ENCODE measurements at places on chromosomes 6 and 20.

GRCh38 chr20:44900231-44900854, 9.5 kb upstream of the PABPC1L start:
- no peak for DNase-seq

- DNase-seq, result no peak
Observed at GRCh38 chr6:2636672-2637071, 114.0 kb downstream of the MYLK4 start.

DNA sequence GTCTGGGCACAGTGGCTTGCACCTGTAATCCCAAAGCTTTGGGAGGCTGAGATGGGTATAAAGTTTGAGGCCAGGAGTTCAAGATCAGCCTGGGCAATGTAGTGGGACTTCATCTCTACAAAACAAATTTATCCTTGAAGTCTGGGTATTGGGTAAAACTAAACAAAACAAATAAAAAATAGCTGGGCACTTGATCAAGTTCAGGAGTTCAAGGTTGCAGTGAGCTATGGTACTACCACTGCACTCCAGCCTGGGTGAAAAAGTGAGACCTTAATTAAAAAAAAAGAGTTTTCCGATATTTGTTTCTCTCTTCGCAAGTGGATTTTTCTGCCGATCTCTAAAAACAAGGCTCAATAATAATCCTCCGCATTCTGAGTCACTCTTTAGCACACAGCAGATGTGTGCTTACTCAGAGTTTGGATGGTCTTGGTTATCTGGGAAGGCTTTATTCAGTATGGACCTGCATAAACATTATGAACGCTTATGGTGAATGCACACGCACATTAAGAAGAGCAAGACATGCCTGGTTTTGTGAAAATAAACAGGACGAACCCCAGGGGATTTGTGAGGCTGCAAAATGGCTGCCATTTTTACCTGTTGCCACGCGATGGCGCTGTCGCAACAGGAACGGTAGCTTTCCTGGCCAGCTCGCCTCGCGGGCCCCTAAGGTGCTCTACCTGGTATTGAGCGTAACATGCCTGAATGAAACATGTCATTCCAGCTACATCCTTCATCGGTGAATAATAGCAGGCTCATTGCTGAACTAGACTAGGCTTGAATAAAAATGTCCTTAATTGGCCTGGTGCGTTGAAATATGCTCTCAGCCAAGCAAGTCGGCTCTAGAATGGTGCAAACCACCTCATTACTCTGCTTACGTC, 6.0 kb downstream of the OPN5 start:
- DNase-seq, result peak; percentile 49

- no peak for DNase-seq
Observed at GRCh38 chr20:8328189-8328588, 196.1 kb downstream of the PLCB1 start.

GRCh38 chr20:1741309-1742048, 83.9 kb upstream of the SIRPG start:
- DNase-seq, result no peak

DNA sequence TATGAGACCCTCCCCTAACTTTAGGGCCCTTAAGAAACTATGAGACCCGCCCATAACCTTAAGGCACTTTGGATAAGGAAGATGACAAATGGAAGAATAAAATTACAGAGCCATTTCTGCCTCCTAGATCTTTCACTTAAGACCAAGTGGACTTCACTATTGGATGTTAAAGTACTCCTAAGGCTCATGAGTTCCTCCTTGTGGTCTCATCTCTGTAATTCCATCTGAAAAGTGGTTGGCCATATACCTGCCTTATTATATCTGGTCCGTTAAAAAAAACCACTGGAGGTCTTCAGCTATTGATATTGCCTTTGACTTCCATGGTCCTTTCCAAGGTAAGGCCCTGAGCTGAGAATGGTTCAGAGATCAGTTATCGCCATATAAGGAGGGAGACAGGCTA, 310.3 kb downstream of the EYA4 start:
- no peak for DNase-seq

- DNase-seq, result no peak
Observed at GRCh38 chr6:516213-516612, 124.7 kb downstream of the IRF4 start.

GRCh38 chr6:28838289-28838633, 85.5 kb downstream of the TRIM27 start:
- DNase-seq, result peak; percentile 77

DNA sequence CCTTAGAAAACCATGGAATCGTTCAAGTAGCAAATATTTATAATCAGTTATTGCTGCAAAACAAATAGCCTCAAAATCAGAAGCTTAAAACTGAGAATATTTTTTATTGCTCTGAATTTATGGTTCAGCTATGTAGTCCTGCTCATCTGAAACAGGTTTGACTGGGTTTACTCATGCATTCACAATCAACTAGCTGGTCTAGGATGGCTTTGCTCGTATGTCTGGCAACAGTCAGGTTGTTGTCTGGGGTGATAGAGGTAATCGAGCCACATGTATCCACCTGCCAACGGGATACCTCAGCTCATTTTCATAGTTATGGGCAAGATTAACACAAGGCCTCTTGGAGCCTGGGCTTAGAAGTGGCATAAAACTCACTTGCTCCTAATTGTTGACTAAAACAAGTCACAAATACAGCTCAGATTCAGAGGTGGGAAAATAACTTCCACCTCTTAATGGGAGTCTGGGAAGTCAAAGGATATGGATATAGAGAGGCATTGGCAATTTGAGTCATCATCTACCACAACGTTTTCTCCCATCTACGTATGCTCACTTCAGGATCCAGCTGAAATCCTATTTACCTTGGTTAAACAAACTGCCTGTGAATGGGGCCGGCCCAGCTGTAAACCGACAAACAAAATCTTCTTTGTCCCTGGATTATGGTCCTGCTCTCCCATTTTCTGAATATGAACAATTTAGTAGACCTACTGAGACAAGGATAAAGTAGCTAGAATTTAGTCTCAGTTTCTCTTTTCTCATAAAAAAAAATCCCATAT, 54.5 kb upstream of the TENT5A start:
- no peak for DNase-seq

DNA sequence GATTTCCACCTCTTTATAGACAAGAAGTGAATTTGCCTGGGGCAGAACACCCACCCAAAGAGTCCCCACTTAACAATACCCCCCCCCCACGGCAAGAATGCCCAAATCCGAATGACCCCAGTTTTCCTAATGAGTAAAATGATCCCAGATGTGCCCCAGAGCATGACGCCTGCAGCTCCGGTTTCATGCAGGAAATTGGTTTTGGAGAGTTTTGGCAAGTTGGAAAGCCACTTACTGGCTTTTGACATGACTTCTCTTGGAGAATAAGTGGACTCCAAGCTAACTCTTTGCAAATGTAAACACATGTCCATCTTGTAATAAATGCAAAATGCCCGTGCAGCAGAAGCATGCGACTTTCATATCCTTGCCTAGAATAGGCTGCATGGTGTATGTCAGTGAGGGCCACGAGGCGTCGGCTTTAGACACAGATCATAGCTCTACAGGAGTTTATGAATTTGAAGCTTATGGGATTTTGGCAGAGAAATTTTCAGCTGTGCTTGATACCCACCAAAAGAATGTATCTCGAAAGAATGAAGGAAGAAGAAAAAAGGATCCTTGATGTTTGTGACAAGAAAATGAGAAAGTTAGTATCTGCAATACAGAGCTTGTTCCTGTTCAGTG, 24.2 kb downstream of the EDN3 start:
- no peak for DNase-seq

GRCh38 chr6:136764517-136764993, 27.7 kb downstream of the MAP3K5 start:
- DNase-seq, result peak; percentile 52

GRCh38 chr6:86712039-86712438, 225.3 kb upstream of the HTR1E start:
- no peak for DNase-seq

GRCh38 chr6:1381481-1382330, 7.7 kb upstream of the FOXF2 start:
- peak; percentile 27 for DNase-seq

DNA sequence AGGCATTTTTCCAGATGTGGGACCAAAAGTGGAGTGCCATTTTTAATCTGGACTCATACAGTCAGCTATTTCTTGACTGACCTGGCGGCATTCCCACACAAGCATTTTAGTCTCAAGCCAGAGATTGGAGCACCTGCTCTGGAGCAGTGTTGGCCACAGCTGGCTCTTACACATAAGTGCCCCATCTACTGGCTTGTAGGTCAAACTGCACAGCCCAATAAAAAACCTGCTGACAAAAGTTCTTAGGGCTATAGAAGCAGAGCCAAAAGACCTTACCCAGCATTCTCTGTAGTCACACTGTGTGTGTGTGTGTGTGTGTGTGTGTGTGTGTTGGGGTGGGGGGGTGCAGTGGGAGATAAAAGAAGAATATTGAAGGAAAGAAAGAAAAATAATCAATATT, 38.6 kb upstream of the SENP6 start:
- no peak for DNase-seq

GRCh38 chr20:62320581-62321354, 18.0 kb downstream of the ADRM1 start:
- DNase-seq, result no peak

GRCh38 chr6:155377061-155377460, 62.8 kb upstream of the TFB1M start:
- DNase-seq, result no peak

- no peak for DNase-seq
Observed at GRCh38 chr20:36855241-36855657, 20.7 kb upstream of the TLDC2 start.

- no peak for DNase-seq
Observed at GRCh38 chr6:149897855-149898744, at the start of gene RAET1E. Gene RAET1E (minus strand): TSS chr6:149898113. CDS start chr6:149890901, 7,212 bp downstream.

- DNase-seq, result peak; percentile 76
Observed at GRCh38 chr6:89610149-89610642, 28.4 kb downstream of the LYRM2 start.

- no peak for DNase-seq
Observed at GRCh38 chr6:33872761-33873160, 69.0 kb upstream of the MLN start.

GRCh38 chr20:60559462-60559861, 601.2 kb downstream of the CDH26 start:
- DNase-seq, result no peak

GRCh38 chr20:4160761-4161305, 145.5 kb upstream of the RNF24 start:
- DNase-seq, result no peak

DNA sequence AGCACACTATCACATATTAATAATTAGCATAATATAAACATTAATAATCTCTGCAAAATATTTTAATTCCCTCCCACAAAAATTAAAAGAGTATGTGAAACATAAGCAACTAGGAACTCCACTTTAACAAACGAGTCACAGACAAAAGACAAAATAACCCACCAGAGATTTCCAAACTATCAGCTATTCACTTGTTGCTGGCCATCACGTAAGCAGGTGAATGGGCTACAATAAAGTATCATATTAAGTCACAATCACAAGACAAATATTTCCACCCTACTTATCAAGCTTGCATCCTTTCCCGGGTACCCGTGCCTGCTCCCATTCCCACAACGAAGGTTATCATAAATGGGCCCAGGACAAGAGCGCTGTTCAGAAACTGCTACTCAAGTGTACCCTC, 2.5 kb downstream of the HDAC2 start:
- no peak for DNase-seq

- DNase-seq, result no peak
Observed at GRCh38 chr6:80263585-80263984, 157.1 kb downstream of the BCKDHB start.

DNA sequence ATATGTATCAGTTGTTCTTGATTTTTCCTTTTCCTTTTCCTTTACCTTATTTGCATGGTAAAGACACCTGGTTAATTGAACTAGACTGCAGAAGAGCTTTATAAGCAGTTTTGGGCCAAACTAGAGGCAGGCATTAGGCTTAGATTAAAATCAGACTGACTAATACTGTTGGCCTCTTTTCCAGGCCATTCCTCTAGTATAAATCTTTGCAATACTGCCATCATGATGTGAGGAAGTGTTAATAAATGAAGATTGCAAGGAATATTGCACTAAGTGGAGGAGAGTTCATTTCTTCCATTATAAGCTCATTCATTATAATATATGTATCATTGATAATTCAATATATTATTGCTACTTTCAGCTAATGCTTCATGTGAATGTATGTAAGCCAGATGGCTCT, 163.8 kb downstream of the MMUT start:
- no peak for DNase-seq

DNA sequence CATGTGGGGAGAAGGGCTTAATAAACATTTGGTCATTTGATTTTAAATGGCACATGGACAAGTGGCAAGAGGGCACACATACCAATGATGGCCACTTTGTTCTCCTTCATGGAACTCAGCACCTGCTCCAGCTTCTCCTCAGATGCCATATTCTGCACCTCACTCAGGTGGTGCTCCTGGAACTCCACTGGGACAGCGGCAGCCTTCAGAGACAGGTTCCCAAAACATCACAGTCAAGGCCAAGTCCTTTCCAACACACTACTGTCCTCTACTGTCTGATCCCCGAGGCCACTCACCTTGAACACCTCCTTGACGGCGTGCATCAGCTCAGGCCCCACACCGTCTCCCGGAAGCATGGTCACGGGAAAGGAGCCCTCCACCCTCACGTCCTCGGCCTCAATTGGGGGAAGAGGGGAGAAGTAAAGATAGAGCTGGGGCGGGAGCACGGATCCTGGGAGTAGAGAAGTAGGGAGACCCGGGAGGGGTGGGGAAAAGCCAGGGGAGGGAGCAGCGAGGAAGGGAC, 591 bp downstream of the IDH3B start:
- no peak for DNase-seq

DNA sequence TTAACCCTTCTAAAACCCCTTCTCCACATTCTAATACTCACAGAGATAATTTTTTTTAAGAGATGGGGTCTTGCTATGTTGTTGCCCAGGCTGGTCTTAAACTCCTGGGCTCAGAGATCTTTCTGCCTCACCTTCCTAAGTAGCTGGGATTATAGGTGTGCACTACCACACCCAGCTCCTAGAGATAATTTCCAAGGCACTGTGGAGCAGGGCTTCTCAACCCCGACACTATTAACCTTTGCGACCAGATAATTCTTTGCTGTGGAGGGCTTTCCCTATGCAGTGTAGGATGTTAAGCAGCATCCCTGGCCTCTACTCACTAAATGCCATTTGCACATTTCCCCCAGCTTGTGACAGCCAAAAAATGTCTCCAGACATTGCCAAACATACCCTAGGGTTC, 8.8 kb upstream of the RREB1 start:
- no peak for DNase-seq

DNA sequence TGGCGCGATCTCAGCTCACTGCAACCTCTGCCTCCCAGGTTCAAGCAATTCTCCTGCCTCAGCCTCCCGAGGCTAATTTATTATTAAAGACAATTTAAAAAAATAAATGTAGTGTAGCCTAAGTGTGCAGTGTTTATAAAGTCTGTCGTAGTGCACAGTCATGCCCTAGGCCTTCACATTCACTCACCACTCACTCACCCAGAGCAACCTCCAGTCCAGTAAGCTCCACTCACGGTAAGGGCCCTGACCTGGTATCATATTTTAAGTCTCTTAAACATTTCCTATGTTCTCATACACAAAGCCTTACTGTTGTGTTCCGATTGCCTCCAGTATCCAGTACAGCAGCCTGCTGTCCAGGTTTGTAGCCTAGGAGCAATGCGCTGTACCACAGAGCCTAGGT, 168.2 kb upstream of the FOXQ1 start:
- no peak for DNase-seq

Data from CD4-positive, alpha-beta T cell treated with Interleukin-4 for 1 hour (primary cell).